ENCODE measurements at places on chromosomes 7 and 10.

DNA sequence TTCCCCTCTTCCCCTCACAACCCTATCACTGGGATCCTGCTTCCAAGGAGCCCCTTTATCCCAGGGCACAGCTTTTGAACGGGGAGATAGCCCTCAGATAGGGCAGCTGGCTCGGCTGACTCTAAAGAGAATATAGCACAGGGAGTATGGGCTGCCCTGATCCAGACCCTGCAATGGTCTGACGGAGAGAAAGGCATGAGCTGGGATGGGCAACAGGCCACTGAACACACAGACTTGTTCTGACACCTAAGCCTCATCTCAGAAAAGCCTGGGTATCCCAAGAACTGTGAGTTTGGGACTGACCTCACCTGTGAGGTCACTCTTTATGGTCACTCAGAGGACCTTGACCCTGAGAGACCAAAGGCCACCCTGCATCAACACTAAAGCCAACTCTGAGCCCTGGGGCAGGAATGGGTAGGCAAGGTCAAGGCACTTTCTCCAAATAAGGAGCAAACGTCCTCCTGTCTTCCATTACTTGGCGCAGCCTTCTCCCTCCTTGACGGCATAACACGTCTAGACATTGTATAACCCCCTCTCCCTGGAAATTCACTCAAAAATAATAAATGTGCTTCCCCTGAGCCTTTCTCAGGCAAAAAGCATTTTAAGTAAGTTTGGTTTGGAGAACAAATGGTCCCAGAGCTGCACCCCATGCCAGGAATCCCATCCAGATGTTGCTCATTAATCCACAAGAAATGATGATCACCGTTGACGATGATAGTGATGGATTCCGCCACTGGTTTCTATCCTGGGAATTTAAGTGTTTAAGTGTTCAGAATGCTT, 8.2 kb upstream of the LRRC18 start:
- no peak for DNase-seq

- no peak for DNase-seq
Measured at GRCh38 chr7:36506820-36507219, 117.2 kb downstream of the ANLN start.

DNA sequence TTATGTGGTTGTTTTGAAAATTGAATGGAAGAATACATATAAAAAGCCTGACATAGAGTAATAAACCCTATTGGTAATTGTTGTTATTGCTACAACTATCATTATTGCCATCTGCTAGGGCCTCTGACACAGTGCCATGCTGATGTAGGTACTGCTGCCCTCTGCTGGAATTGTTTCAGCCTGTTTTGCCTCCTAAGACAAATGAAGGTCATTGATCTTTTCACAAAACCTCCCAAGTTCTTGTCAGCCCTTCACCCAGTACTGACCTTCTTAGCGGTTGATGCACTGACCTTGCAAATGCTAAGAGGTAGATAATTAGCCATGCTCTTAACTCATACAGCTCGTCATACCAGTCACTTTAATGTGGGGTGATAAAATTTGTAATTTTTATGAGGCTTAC, 975.2 kb downstream of the SORCS1 start:
- peak; percentile 30 for DNase-seq

GRCh38 chr10:16458166-16458955, 21.6 kb downstream of the PTER start:
- no peak for DNase-seq

DNA sequence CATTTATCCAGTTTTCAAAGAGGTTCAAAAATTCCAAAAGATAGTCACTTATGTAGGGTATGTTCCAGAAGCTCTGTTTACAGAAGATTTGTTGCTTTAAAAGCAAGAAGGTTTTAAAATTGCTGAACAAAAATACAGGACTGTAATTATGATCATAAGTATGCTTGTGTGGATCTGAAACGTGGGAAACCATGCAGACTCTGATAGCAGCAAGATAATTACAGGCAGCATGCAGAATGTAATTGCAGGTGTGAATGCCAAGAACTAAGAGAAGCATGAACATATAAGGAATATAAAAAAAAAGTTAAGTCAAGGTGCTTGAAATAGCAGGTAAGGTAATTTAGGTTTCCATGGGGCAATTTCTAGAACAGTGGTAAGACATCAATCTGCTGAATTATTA, 405.7 kb downstream of the ARL4A start:
- DNase-seq = no peak

- DNase-seq = no peak
Measured at GRCh38 chr10:95247881-95248583, 42.8 kb downstream of the PDLIM1 start.

DNA sequence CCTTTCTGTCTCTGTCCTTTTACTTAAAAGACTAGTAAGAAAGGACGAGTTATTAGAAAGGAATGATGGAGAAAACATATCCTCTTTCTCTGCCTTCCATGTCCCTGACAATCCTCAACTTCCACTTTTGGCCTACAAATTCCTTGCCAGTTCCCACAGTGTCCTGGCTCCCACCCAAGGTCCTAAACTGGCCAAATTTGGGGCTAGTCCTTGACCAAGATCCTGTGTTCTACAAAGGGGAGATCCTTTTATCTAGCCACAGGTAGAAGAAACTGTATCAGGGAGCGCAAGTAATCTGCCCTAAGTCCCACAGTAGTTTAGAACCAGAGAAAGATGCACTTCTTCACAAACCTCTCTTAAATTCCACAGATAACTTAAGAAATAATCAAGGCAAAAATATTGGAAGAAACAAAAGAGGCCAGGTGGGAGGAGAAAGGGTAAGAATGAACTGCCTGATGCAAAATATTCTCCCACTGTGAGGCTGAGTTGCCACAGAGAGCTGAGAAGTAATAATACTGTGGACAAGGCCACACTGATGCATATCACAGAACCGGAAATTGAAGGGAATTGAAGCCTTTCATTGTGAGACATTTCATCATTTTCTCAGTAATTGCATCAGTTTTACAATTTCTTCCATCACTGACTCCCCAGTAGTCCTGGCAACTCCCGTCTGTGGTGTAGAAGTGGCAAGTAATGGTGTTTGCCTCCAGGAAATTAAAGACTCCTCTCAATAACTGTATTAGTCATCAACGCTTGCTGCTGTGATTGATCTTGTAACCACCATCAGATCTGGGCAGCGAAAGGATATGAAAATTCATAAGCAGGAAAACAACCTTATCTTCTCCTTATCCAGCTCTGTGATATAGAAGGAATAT, 47.2 kb downstream of the DNAJC12 start:
- DNase-seq = no peak

GRCh38 chr10:131531265-131532190, 220.0 kb upstream of the TCERG1L start:
- no peak for DNase-seq

DNA sequence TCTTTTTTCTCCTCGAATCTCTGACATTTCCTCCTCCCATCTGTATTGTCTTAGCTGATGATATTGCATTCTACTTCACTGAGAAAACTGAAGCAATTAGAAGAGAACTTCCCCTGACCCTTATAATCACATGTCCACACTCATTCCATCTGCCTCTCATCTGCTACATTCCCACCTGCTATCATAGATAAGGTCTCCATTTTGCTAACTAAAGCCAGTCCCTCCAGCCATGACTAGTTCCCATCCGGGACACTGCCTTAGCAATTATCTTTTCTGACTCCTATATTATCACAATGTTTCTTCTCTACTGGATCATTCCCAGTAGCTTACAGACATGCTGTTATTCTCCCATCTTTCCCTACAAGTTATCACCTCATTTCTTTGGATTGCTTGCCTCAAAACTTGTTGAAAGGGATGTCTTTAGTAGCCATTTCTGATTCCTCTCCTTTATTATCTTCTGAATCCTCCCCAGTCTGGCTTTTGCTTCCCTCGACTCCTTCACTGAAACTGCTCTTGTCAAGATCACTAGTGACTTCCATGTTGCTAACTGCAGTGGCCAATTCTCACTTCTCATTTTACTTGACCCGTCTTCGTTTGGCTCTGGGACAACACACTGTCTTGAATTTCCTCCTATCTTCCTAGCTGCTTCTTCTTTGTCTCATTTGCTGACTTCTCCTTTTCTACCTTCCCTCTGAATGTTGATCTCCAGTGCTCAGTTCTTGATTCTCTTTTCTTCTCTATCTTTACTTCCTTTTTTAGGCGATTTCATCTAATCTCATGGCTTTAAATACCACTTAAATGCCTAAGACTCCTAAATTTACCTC, 35.9 kb downstream of the FZD1 start:
- DNase-seq = no peak

DNA sequence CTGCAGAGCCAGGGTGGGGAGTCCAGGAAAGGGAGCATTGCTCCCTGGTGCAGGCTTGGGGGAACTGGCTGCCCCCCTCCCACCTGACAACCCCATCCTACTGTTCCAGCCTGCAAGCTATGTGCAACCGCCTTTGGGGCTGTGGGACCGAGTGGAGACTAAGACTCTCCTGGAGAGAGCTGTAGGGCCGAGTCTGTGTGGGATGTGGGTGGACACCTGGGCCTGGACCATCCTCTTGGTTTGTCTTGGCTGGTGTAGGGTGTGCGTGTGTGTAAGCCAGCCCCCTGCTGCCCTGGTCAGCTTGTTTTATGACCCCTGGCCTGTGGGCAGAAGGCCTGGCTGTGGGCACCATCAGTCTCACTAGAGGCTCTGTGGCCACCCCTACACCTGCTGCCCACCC, 1.6 kb upstream of the RAMP3 start:
- DNase-seq = no peak

- DNase-seq = no peak
Measured at GRCh38 chr7:35289376-35289775, 35.5 kb upstream of the TBX20 start.

- no peak for DNase-seq
Measured at GRCh38 chr7:77481615-77482014, 55.5 kb upstream of the PTPN12 start.

- DNase-seq = no peak
Measured at GRCh38 chr10:96431211-96431970, 72.6 kb upstream of the OPALIN start.
